Inflammatory macrophage treated with lipopolysaccharide for 1 hour (primary cell): ENCODE measurements at places on chromosomes 13 and 19.

GRCh38 chr19:35330475-35330874 is 1.5 kb downstream of the CD22 start:
- DNase-seq: no peak

- no peak for DNase-seq
Observed at GRCh38 chr19:15456871-15457700, 7.3 kb downstream of the RASAL3 start.

GRCh38 chr19:7346488-7346971 is 2.2 kb upstream of the ARHGEF18 start:
- DNase-seq: no peak

- DNase-seq: no peak
Observed at GRCh38 chr13:111017755-111018459, 97.2 kb upstream of the ARHGEF7 start.

GRCh38 chr19:7522923-7523667 is 671 bp downstream of the MCOLN1 start:
- no peak for DNase-seq

DNA sequence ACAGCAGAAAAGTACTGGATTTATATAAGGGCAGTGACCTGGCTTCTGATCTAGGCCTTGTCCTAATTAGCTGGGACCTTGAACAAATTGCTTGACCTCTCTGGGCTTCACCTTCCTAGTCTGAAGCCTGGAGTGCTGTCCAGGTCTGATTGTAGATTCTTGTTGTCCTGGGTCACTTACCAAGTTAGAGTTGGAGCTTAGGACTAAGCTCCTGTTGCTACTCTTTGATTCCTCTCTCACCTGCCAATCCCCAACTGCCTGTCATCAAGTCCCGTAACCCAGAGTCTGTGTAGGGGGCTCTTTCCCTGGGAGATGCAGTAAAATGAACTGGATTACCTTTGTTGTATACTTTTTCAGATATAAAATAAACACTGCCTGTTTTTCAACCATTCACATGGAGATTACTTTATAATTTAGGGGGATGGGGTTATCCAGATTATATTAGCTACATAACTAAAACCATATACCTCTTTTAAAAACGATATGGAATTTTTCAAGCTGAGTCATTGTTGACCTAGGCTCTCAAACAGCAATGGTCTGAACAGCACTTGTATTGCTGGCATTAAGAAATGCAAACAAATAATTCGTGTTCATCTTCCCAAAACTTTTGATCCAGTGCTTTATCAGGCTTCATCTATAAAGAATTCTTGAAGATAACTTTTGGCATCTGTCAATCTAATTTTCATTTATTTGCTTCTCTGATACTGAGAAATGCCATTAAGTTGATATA is 5.8 kb downstream of the ARHGAP35 start:
- DNase-seq: no peak

- DNase-seq: no peak
Observed at GRCh38 chr13:25632166-25632888, 260.6 kb downstream of the ATP8A2 start.

DNA sequence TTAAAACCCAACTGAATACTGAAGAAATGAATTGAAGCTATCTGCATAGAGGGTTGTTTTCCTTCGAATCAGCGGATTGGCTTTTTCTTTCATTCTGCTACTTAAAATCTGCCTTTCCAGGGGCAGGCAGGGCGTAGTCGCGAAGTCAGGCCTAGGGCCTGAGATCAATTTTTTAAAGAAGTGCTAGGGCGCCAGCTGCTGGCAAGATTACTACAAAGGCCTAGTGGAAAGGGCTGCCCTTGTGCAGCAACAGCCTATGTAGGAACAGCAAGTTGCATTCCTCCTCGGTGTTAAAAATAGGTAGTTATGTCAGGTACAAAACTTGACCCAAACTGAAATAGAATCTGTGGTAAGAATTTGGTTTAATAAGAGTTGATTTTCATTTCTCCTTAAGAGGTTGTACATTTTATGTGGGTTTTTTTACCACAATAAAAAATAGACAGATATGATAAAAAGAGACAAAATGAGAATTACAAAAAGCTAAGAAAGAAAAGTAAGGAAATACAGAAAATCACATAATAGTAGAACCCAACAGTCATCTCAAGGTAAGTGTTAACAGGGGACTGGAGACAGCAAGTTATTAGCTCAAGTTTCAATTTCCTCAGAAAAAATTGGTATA is 9.5 kb upstream of the URAD start:
- DNase-seq: peak; percentile 44
